ENCODE measurements at places on chromosomes 2 and 18.

GRCh38 chr2:161370981-161371380 lies 45.1 kb upstream of the TBR1 start:
- DNase-seq, result no peak

DNA sequence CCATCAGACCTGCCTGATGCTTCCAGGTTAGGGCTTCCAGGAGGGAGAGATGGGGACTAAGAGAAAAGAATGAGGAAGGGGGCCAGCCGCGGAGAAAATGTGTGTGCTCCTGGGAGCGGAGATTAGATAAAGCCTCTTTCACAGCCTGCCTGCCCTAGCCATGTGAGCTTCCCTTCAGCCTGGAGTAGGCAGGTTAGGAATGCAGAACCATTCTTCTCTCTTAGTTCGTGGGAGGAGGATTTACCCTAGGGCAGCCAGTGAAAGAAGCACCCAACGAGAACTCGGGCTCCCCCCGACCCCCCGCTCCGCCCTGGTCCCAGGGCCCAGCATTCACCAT lies 36.1 kb downstream of the POMC start:
- DNase-seq, result no peak

DNA sequence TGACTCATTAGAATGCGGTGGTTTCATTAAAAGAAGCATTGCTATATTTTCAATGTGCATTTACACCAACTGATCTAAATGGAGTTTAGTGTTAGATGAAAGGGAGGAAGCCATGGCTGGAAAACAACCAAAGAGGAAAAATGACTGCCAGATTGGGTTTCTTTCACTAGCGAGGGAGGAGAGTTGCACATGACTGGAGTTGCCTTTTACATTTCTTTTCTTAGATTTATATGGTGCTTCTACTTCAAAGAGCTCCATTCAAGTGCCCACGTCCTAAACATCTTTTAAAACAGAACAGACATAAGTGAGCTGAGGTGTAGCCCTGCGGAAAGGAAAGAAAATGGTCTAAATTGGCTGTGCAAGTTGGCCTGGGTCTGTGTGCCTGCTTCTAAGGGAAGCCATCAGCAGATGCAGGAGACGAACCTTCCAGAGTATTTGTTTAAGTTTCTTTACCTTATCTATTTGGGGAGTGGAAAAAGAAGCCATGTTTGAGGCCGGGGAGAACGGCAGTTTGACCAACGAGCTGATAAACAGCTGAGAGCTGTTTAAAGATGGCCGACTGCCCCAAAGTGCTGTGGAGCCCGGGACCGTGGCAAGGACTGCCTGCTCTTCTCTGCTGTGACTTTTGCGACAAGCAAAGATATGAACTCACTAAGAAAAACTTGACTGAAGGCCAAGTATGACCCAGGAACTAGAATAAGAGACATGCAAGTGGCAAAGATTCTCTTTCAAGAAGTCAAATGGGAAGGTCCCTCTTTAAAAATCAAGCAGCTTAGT lies 327.0 kb downstream of the ZNF516 start:
- DNase-seq, result no peak

DNA sequence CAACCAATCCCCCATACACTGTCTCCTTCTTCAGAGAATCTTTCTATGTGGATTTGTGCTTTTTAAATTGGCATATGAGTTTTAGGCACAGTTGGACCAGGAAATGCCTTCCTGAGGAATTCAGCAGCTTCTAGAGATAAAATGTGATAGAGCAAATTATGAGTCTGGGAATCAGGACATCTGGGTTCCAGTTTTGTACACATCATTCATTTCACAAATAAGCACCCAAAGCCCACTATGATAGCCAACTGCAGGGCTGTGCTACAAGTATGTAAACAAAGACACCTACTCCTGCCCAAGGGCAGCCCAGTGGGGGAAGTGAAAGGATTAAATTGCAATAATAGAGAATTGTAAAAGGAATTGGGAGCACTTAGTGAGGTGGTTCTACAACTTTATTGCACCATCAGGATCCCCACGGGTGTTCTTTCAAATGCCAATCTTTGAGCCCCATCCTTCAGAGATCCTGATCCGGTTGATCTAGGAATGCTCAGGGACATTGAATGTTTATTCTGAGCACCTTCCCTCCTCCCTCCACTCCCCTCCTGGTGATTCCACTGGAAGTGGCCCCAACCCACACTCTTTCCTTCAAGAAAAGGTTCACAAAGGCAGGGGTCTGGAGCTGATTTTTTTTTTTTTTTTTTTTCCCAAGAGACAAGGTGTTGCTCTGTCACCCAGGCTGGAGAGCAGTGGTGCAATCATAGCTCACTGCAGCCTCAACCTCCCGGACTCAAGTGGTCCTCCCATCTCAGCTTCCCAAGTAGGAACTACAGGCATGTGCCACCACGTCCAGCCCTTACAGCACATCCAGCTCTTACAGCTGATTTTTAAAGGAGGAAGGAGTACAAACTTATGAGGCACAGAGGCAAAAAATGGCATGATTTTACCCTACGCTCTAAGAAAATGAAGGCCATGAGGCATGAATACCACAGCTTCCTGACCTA lies 11.1 kb upstream of the KCMF1 start:
- DNase-seq, result no peak

DNA sequence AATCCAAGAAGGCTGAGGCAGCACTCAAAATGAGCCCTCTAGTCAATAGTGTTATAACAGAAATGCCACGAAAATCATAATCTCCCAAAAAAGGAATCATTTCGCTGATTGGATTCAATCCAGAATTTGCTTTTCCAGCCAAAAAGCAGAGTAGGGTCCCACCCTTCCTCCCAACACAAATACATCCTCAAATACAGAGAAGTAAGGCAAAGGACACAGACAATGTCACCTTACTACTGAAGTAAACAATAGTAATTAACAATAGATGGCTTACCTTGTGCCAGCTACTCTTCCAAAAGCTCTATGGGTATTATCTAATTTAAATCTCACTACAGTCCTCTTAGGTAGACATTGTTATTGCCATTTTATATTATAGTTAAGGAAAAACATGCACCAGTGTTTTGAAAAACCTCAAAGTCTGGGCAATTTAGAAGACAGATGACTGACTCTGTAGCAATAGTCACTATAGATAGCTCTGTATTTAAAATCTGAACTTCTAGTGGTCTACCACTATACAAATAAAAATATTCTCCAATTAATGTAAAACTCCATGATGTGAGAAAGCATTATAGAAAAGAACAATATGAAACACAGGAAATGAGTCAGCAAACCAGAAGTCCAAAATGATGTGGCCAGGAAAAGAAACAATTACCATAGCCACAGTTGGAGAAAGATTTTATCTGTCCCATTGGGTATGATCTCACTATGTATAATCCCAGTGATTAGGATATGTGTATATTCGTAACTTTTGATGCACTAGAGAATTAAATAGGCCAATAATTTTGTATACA lies 305.0 kb upstream of the ERBB4 start:
- DNase-seq, result no peak

- no peak for DNase-seq
These were observed 2039.2 kb upstream of the CELF4 start for GRCh38 chr18:39604836-39605235.

- no peak for DNase-seq
These were observed 13.0 kb upstream of the ARHGAP25 start for GRCh38 chr2:68721482-68722101.

DNA sequence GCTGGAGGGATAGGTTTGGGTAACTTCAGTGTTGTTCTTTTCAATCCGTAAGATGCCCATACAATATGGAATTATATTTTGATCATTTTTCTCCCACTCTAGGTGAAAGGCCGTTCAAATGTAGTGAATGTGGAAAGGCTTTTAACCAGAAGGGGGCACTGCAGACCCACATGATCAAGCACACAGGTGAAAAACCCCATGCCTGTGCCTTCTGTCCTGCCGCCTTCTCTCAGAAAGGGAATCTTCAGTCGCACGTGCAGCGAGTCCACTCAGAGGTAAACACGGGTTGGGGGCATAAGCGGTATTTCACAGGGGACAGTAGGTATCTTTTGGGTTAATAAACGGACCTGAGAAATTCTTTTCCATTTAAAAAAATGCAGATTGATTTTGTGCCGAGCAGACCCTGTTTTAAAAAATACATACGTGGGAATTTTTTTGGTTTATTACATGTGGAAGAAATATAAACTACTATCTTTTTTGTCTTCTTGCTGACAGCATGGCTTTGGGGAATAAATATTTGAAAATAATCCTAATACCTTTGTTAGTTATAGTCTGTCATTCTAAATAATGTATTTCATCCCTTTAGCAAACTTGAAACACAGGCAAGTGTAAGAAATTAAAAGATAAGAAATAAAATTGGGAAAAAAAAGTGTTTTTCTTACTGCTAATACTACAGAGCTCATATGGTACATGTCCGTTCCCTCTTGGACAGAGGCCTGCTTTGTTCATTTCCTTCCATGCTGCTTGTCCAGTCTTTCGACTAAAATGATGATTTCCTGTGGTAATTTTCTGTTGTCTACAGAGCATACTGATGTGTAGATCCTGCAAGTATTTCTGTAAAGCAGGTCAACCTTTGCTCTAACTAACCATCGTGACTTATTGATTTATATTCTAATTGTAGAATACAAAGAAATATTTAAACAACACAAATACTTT lies 53.3 kb downstream of the ZNF236 start:
- no peak for DNase-seq

- no peak for DNase-seq
These were observed 8.2 kb upstream of the KIAA2012 start for GRCh38 chr2:202064881-202065230.

GRCh38 chr18:13563390-13563805 lies 163.0 kb downstream of the FAM210A start:
- no peak for DNase-seq

DNA sequence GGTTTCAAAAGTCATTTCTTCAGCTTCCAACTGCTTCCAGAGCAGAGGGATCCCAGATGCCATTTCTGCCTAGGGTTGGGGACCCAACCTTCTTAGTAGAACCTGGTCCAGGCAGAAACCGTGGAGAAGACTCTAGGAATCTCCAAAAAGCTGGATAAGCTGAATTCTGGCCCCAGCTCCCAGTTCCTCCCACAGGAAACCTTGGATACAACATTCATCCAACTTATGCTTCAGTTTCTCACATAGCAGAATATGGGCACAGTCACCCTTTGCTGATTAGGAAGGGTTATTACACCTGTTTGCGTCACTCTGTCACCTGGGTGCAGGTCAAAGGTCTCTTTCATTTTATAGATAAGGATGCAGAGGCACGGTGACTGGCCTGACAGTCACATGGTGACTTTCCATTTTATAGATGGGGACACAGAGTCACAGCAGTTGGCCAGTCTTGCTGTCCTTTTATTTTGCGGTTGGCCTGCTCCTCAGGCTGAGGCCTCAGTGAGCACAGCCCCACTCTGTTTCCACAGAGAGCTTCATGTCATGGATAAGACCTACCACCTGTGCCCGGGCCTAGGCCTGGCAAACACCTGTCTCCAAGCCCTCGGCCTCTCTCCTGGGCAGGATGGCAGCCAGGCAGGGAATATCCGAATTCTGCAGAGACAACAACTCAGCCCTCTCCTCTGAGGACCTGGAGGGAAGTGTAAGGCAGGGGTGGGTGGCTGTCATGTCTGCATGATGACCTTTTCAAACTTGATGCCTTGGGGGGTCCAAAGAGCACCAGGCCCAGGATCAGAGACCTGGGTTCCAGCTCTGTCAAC lies 148.8 kb downstream of the SMAD7 start:
- DNase-seq, result no peak

DNA sequence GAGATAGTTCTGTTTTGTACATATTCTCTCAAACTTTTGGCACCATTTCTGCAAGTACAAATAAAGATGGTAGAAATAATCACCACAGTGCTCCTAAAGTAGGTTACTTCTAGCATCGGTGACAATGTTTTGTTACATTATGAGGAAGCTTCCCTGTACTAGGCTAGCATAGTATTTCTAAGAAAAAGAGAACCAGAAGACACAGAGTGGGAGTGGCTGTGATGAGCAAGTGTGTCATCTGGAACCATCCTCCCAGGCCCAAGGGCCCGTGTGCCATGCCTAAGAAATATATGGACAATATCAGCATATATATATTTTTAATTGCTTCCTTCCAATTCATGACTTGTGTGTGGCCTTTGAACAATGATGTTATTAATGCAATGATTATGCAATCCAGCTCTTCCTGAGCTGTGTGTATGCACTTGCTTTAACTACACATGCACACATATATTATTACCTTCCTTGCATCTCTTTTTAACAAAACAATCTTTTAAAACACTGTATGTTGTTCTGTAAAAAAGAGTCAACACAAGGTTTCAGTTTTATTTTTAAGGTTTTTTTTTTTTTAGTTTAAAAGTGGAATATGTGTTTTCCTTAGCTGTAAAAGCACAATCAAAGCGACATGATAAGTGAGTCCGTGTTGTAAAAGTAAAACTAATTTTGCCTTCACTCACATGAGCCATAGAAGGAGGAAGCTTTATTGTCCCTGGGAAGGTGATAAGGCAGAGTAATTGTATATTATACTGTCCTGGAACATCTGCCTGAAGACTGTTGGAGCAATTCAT lies 303.9 kb downstream of the ZNF407 start:
- DNase-seq, result no peak

- DNase-seq, result no peak
These were observed 663 bp downstream of the TRIM54 start for GRCh38 chr2:27282892-27283291.

DNA sequence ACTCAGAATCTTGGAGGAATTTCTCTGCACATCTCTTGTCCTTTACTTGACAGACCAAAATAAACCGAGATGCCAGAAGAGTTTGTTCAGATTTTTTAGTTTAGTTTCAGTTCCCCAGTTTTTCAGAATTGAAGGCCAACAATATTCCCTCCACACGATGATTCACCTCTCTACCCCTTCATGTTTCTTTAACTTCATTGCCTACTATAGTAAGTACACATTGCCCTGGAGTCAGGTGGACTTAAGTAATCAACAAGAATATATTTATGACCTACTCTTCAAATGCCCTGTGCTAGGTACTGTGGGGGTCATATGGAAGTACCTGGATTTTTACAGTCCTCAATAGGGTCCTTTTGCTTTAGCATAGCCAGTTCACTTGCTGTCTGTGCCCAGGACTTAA lies 79.6 kb upstream of the CTLA4 start:
- DNase-seq, result no peak

Measured in activated CD8-positive, alpha-beta memory T cell treated with anti-CD3 and anti-CD28 coated beads for 1 hour (primary cell).